ENCODE measurements at places on chromosomes 12 and 14.

- no peaks in the 10 kb centered on the region for H3K4me1 ChIP-seq
- no peak overlapping the region for H3K27ac ChIP-seq
- no peak overlapping the region for H3K4me3 ChIP-seq
These were observed 158.8 kb downstream of the RPAP3 start for GRCh38 chr12:47547077-47547476.

DNA sequence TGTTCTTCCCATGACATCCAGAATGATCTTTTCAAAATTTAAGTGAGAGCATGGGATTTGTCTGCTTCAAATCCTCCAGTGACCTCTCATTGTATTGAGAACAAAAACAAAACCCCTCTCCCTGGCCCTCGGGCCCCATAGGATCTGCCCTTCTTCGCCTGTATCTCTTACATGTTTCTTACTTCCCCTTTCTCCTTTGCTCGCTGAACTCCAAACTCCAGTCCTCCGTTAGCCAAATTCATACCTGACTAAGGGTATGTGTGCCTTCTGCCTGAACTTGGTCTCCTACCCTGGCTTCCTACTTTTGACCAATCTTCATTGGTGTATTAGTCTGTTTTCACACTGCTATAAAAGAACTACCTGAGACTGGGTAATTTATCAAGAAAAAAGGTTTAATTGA is 13.2 kb upstream of the TSPAN11 start:
- no peak overlapping the region for H3K4me3 ChIP-seq
- H3K4me1 ChIP-seq = no peaks in the 10 kb centered on the region
- H3K27ac ChIP-seq = no peak overlapping the region
- H3K36me3 ChIP-seq = no peaks in the 10 kb centered on the region

GRCh38 chr14:105294142-105294597 is 6.6 kb downstream of the BRF1 start:
- no peaks in the 10 kb centered on the region for H3K36me3 ChIP-seq
- peaks cover 55% of the 10 kb centered on the region for H3K4me1 ChIP-seq
- H3K27me3 ChIP-seq = no peaks in the 10 kb centered on the region
- peak overlapping the region; percentile 41 for H3K27ac ChIP-seq
- no peak overlapping the region for H3K4me3 ChIP-seq
- DNase-seq = no peak

GRCh38 chr12:130747867-130748740 is 32.0 kb upstream of the RIMBP2 start:
- no peaks in the 10 kb centered on the region for H3K27me3 ChIP-seq
- H3K27ac ChIP-seq = no peak overlapping the region
- peaks cover 8% of the 10 kb centered on the region for H3K4me1 ChIP-seq
- no peak overlapping the region for H3K4me3 ChIP-seq
- H3K36me3 ChIP-seq = no peaks in the 10 kb centered on the region

DNA sequence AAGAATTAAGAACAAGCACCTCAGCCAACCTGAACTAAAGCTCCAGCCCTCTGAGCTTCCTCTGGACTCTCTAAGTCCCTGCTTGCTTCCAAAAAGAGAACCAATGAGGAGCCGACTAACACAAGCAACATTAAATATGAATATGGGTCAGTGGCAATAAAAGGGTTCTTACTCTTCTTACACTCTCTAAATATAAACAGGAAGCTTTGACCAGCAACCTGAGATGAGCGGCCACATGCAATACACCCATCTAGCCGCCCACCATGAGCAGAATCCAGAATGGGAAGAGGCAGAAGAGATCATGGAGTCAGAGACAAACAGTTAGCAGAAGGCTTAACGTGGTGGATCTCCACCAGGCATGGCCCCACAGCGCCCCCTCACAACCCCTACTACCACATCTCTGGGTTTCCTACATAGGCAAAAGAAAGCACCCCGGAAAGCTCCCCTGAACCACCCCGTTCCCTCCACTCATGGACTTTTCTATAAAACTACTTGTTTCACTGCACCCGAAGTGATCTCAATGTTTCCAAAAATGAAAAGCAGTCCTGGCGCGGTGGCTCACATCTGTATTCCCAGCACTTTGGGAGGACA is 59.4 kb downstream of the TTC7B start:
- no peak overlapping the region for H3K4me3 ChIP-seq
- no peaks in the 10 kb centered on the region for H3K27me3 ChIP-seq
- peaks cover 22% of the 10 kb centered on the region for H3K4me1 ChIP-seq
- no peaks in the 10 kb centered on the region for H3K36me3 ChIP-seq
- H3K27ac ChIP-seq = no peak overlapping the region
